ENCODE measurements at places on chromosomes 5 and 9.

GRCh38 chr9:72704688-72705375, 183.4 kb downstream of the TMC1 start:
- no peak for DNase-seq

GRCh38 chr5:134784946-134785620, 26.5 kb downstream of the DDX46 start:
- DNase-seq: no peak

DNA sequence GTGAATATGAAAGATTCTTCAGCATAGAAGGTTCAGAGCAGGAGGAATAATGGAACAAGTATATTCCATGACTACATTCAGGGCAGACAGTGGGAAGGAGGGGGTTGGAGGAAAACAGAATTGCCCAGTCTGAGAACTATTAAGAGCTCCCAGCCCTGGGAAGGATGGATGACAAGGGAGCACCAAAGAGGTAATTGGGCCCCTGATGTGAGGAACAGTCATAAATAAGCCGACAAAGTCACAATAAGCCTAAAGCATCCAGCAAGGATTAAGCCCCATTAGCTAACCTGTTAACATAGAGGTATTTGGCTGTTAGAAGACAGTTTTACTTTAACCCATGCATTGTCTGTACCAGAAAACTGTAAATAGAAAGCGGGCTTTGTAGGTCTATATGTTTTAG, 348.7 kb upstream of the SEMA6A start:
- no peak for DNase-seq

DNA sequence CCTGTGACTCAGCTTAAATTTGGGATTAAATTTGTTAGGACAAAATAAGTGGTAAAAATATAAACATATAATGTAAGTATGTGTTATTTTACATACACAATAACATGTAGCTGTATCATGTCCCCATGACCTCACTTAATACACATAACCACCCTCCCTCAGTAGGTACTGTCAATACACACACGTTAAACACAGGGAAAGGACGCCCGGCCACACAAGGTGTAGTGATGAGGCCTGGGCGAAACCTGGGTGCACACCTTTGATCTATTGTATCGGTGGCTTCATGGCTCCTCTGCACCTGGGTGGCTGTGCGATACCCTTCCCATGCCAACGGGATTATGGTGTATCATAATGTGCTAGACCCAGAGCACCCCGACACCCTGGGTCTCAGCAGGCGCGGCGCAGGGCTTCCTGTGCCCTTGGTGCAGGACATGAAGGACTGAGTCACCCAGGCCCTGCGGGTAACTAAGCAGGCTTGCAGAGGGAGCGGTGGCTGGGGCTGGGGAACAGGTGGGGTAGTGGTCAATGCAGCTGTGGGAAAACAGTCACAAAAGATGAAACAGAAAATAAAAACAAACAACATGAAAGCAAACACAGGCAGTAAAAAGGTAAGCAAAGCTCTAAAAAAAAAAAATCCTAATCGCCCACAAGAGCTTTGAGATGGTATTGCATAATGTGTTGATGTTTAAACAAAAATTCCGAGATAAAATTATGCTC, 127.5 kb upstream of the RETREG1 start:
- DNase-seq: no peak

DNA sequence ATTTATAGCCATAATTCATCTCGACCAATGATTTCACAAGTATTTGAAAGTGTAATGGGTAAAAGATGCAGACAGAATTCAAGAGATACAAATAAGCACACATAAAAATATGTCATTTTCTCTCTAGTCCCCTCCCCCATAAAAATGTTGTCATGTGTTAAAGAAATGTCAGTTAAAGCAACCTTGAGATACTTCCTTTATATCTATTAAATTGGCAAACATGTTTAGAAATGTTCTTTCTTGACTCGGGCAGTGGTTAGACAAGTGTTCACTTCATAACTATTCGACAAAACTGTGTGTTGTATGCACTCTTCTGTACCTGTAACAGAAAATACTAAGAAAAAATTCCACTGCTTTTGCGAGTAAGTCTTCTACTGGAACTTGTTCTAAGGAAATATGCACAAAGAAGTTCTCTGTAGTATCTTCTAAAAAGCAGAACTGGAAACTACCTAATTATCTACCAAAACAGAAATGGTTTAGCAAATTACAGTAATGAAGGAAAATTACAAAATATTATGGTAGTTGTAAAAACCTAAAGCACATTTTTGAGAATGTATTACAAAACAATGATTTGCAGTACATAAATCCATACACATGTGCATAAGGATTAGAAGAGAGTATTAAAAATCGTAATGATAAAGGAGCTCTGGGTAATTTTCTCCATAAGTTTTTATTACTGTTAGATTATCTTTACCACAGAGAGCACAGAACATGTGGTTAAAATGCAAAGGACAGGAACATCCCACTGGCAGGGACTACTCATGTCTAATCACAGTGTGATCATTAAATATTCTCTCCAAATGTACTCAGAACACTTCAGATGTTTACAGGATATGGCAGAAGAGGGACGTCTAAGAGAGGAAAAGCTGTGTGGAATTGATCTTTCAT, 35.9 kb downstream of the FBXW2 start:
- DNase-seq: no peak

GRCh38 chr5:136109453-136110135, 23.1 kb upstream of the SMAD5 start:
- no peak for DNase-seq

DNA sequence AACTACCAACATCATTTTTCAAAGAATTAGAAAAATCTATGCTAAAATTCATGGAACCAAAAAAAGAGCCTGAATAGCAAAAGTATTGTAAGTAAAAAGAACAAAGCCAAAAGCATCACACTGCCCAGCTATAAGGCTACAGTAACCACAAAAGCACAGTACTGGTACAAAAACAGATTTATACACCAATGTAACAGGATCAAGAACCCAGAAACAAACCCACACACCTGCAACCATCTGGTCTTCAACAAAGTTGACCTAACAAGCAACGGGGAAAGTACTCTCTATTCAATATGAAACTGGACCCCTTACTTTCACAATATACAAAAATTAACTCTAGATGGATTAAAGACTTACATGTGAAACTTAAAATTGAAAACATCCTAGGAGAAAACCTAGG, 94.2 kb upstream of the TARS1 start:
- no peak for DNase-seq

GRCh38 chr5:133455676-133456075, 156.7 kb downstream of the FSTL4 start:
- no peak for DNase-seq

- no peak for DNase-seq
These were observed 256.7 kb upstream of the CD180 start for GRCh38 chr5:67453111-67453905.

DNA sequence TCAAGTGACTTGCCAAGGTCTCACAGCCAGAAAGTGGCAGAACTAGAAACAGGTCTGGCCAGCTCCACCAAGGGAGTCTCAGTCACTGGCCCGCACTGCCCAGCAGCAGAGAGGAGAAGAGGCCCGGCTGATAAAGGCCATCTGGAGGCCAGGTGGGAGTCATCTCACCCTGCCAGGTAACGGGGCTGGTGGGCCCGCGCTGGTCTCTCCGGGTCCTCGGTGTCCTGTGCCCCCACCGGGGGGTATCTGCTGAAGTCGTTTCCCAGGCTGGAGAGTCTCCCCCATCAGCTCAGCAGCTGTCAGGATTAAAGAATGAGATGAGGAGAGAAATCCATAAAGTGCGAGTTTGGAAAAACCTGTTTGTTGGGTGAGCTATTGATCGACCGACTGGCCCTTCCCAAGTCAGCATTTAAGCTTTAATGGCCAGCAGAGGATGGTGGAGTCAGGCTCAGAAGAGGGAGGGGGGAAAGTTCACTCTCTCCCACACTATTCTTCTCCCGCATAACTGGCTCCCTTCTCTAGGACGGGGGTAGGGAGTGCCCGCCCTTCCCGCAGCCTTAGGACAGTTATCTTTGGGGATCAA, 30.3 kb downstream of the LMX1B start:
- DNase-seq: no peak

DNA sequence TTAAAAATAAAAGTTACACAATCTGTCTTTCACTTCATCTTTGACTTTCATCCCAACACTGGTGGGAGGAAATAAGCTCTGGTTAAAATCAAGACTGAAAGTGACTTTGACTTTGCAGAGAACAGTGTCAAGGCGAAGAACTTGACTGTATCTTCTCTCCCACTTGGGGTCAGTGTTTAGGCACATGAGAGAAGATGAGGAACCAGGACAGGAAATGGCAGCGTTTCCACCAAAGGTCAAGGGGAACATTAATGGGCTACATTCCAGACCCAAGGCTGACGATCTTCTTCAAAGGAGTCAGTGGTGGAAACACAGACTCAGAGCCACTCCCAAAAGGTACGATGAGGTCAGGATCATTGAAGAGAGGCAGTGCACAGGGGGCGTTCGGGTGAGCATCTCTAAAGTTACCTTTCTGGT, 409.5 kb downstream of the ARHGEF28 start:
- no peak for DNase-seq

DNA sequence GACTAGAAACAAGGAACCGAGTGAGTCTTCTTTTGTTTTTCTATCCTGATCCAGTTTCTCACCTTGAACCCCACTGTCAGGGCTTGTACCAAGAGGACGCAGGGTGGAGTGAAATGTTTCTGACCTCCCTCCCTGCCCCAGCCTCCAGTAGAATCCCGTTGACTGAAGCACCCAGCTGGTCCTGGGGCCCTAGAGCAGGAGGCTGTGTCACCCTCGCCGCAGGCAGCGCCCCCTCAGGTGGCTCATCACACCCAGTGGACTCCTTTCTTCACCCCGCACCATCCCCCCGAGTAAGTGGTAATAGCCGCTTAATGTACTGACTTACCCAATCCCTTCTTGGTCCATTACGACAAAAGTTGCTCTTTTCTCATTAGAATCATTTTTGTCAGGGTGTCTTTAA, 53.8 kb downstream of the MVB12B start:
- no peak for DNase-seq

- no peak for DNase-seq
These were observed 364.2 kb downstream of the TMEM232 start for GRCh38 chr5:110362261-110362660.

DNA sequence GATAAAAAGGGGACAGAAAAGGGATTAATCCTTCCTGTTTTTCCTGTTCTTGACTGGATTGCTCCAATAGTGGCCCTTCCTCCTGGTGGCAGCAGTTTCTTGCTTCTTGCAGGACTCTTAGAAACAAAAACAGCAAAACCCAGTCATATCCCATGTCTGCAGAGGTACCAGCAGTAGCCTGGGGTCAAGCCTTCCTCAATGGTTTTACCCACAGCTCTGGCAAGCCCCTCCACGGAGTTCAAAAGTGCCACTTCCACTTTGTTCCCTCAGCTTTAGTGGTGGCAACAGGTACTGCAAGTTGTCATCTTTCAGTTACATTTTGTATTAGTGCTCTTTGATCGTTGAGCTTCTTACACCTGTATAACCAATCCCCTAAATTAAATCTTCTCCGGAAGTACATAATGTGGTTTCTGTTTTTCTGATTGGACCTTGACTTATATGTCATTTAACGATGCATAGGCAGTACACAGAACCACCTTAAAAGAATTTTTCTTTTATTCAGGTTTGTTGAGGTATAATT, 8.7 kb upstream of the RANBP6 start:
- DNase-seq: peak; percentile 28

GRCh38 chr5:1778138-1779020, 21.3 kb downstream of the MRPL36 start:
- DNase-seq: no peak

GRCh38 chr5:66520854-66521253, 75.3 kb upstream of the MAST4 start:
- no peak for DNase-seq

DNA sequence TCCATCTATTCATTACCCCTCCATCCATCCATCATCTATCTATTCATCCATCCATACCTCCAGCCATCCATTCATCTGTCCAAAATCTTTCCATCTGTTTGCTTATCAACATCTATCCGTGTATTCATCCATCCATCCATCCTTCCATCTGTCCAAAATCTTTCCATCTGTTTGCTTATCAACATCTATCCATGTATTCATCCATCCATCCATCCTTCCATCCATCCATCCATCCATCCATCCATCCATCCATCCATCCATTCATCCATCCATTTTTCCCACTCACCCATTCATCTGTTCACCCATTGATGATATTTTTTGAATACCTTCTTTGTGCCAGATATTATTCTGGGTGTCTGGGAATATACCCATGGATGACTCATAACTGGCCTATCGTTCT, 12.8 kb downstream of the VCAN start:
- DNase-seq: no peak

- no peak for DNase-seq
These were observed 219.9 kb upstream of the NREP start for GRCh38 chr5:111976705-111977435.

- DNase-seq: no peak
These were observed 333.6 kb upstream of the TRPC7 start for GRCh38 chr5:136698970-136699369.

DNA sequence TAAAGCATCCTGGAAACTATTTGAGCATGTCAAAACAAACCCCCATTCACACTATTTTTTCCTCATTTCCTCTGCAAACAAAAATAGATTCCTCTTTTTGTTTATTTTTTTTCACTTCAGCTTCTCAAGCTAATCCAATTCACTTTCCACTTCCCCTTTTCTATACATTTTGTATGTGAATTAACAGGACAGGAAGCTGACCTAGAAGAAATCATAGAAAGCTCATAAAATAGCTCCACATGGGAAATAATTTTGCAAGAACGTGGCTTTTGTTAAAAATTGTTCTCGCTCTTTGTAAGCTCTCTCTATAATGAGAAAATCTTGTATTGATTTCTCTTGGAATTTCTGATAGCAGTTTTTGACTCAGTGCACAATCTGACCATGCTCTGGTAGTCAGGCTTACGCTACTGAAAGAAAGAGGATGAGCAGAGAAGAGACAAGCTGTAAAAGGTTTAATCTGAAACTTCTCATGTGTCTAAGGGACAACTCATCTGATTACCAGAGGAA, 215.8 kb downstream of the ADAMTS12 start:
- DNase-seq: no peak

DNA sequence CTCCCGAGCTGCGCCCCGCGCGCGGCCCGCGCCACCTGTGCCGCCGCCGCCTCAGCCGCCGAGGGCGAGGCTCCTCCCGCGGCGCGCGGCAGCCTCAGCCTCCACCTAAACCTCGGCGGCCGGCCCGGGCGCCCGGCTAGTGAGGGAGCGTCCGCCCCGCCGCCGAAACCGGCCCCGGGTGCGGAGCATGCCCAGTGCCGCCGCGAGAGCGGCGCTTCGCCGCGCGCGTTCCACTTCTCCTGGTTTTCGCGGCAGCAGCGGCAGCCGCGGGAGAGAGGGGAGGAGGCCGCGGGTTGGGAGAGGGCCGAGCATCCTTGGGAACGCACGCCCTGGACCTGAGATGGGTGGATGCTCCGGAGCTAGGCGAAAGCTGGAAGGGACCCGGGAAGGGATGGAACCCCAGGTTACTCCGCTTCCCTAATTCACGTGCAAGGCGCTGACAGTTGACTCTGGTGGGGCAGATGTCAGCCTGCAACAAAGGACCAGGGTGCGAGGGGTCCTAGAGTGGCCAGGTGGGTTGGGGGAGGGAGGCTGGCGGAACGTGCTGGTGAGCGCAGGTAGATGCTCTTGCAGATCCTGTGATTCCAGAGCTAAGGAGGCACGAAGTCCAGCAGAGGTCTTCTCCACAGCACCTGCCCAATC, at the start of gene CTNND2:
CTNND2 (minus strand) TSS at position 182 of the 642 bp plus-strand sequence. CDS start 593 bp downstream, outside the sequence.
- peak; percentile 72 for DNase-seq

All from SK-N-SH (cell line).